Gastrocnemius medialis (tissue), 4 donors: ENCODE measurements at places on chromosomes 6 and 20. TPM values are rescaled to one million over a fixed set of nuclear protein-coding genes. Genes with fewer than 3 reads are reported as not detected.
A peak's percentile ranks its signal among the peaks of the same experiment; 100 is the strongest.

CFB gene
- total RNA-seq, result 8.5 TPM

HLA-DPA1 gene
- 27.3 TPM for total RNA-seq

ADTRP gene
- 0.31 TPM for total RNA-seq

C6orf58 gene
- total RNA-seq, result not detected

SLC25A27 gene
- total RNA-seq, result 3.2 TPM

ECT2L gene
- total RNA-seq, result not detected

NNAT gene
- total RNA-seq, result 1.2 TPM

SLC52A3 gene
- total RNA-seq, result 0.15 TPM

SLC17A2 gene
- total RNA-seq, result not detected

ZFAND3 gene
- 50.7 TPM for total RNA-seq

DDX27 gene
- 25.1 TPM for total RNA-seq

PLN gene
- 213 TPM for total RNA-seq

ARMH2 gene
- not detected for total RNA-seq

DNA sequence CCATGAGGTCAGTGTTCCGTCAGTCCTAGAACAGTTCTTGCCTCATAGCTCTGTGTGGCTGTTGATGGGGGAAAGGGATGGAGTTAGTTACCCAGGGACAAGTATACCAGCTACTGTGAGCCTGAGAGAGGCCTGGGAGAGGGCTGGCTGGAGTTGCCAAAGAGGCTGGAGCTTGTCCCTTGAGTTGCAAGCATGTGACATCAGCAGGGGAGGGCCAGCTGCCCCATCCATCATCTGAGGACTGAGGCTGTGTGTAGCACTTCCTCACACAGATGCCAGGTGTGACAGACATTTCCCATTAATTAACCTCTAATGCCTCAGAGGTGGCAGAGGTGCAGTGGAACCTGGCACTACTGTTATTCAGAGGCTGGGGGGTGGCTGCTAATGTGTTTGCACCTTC is 131.6 kb downstream of the PHACTR3 start:
- DNase-seq, result no peak
- H3K36me3 ChIP-seq, result no peaks in the 10 kb centered on the region
- H3K27me3 ChIP-seq, result no peaks in the 10 kb centered on the region
- H3K4me1 ChIP-seq, result no peaks in the 10 kb centered on the region
- no peak overlapping the region for H3K4me3 ChIP-seq

GRCh38 chr6:163442336-163442735 is 27.8 kb downstream of the QKI start:
- peak overlapping the region; percentile 98 for H3K27ac ChIP-seq
- no peaks in the 10 kb centered on the region for H3K27me3 ChIP-seq
- no peak overlapping the region for H3K4me3 ChIP-seq
- no peak for DNase-seq
- H3K36me3 ChIP-seq, result no peaks in the 10 kb centered on the region

GRCh38 chr6:157867981-157868380 is 44.9 kb downstream of the SNX9 start:
- H3K27ac ChIP-seq, result no peak overlapping the region
- no peak for DNase-seq
- peaks cover 20% of the 10 kb centered on the region for H3K4me1 ChIP-seq
- no peaks in the 10 kb centered on the region for H3K36me3 ChIP-seq

- H3K4me1 ChIP-seq, result peaks cover 41% of the 10 kb centered on the region
- H3K4me3 ChIP-seq, result no peak overlapping the region
- DNase-seq, result no peak
- no peaks in the 10 kb centered on the region for H3K36me3 ChIP-seq
Observed at GRCh38 chr6:134247844-134248580, 69.9 kb downstream of the SGK1 start.

- H3K36me3 ChIP-seq, result no peaks in the 10 kb centered on the region
- H3K4me1 ChIP-seq, result peaks cover 14% of the 10 kb centered on the region
- no peak overlapping the region for H3K4me3 ChIP-seq
- H3K27ac ChIP-seq, result no peak overlapping the region
- DNase-seq, result no peak
Observed at GRCh38 chr6:26404546-26404945, 2.5 kb downstream of the BTN3A1 start.

- no peak overlapping the region for H3K4me3 ChIP-seq
- DNase-seq, result no peak
- H3K27me3 ChIP-seq, result no peaks in the 10 kb centered on the region
- no peak overlapping the region for H3K27ac ChIP-seq
- H3K36me3 ChIP-seq, result no peaks in the 10 kb centered on the region
Observed at GRCh38 chr20:51480507-51481270, 61.8 kb downstream of the NFATC2 start.

- peaks cover 76% of the 10 kb centered on the region for H3K4me1 ChIP-seq
- H3K4me3 ChIP-seq, result no peak overlapping the region
- H3K27ac ChIP-seq, result no peak overlapping the region
Observed at GRCh38 chr6:156974830-156975261, 197.7 kb downstream of the ARID1B start.

DNA sequence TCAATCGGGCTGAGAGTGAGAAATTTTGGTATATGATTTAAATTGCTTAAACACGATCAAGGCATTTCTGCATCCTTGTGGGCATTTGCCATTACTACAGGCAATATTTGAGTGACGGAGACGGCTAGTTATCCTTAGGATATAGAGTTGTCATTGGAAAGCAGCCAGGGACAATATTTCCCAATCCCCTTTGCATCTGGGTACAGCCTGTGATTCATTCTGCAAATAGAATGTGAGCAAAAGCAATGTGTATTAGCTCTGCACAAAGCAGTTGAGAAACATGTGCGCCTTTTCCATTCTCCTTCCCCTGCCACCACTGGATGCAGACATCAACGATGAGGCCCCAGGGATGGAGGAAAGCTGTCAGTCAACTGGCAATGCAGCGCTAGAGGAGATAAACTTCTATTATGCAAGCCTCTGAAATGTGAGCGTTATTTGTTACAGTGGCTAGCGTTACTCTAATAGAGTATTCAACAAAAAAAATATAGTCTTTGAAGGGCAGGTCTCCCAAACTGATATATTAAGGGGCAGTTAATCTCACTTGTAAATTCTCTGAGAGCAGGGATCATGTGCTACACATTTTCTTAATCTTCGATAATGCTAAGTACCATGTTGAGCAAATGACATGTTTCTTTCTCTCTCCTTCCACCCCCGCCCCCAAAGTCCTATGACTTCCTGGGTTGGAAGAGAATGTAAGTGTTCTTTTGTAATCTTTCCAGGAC is 37.1 kb upstream of the NCOA3 start:
- H3K4me1 ChIP-seq, result peaks cover 22% of the 10 kb centered on the region
- peak; percentile 91 for DNase-seq
- H3K27ac ChIP-seq, result peak overlapping the region; percentile 84
- no peak overlapping the region for H3K4me3 ChIP-seq

DNA sequence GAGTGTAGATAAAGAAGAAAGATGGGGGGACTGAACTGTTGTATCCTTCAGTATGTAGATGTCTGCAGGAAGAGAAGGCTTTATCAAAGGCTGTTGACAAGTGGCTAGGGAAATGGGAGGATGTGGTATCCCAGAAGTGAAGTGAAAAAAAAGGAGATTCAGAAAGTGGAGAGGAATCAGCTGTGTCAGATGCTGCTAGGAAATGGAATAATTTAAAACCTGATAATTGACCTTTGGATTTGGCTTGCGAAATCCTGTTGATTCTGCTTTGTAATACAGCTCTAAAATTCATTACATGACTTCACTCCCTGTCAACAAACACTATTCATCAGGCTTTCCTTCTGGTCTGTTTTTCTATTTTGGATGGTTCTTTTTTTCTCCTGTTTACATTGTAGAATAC is 41.7 kb downstream of the PHF3 start:
- H3K4me1 ChIP-seq, result peaks cover 36% of the 10 kb centered on the region
- H3K36me3 ChIP-seq, result no peaks in the 10 kb centered on the region
- H3K27me3 ChIP-seq, result no peaks in the 10 kb centered on the region
- DNase-seq, result no peak

DNA sequence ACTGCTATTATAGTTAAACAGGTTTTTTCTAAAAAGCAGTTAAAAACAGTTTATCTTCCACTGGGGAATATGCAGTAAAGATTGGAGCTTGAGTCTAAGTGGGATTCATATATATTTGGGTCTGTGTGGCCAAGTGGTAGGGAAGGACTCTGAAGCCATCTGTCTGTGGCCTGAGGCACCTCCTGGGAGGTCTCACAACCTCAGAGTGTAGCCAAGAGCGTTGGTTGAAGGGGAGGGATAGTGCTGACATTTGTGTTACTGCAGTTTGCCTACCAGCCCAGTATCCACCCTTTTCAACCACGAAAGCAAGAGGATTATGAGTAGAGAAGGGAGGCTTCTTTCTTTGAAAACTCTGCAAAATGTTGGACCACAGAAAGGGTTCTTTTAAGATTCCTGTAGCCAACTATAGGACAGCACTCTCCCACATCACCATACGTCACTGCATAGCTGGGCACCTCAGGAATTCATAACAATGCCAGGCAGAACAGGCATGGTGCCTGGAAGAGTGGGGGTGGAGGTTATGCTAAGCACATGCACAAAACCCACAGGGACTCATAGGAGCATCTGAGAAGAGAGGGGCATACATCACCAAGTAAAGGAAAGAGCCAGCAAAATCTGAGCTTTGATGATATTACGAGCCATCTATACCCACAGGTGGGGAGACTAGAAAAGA is 90.5 kb upstream of the HEY2 start:
- no peak overlapping the region for H3K27ac ChIP-seq
- H3K4me3 ChIP-seq, result no peak overlapping the region
- H3K27me3 ChIP-seq, result no peaks in the 10 kb centered on the region
- no peaks in the 10 kb centered on the region for H3K36me3 ChIP-seq

DNA sequence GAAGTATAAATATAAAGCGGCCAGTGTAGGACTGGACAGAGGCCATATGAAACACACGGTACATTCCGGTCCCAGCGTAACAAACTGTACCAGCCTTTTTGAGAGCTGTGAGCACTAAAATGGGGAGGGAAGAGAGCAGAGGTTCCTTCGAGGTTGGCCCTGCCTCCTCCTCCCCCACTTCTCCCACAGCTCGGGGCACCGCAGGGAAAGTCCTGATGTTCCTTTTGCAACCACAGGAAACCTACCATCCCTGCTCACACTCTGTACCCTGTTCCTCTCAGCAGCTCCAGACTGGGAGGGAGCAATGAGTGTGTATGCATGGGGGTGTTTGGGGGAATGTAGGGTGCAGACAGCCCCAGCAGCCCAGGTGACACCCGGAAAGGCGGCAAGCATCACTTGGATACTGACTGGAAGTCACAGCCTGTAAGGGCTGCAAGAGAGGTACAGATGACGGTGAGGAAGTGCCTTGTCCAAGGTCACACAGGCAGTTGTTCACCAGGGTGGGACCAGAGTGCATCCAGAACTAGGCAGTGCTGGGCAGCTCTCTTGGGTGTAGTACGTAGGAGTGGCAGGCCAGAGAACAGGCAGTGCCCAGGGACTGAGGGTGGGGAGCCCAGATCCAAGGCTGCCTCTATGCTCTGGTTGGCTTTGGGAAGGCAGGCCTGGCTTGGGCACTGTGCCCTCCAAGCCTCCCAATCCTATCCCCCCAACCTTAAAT is 11.0 kb upstream of the ARMC12 start:
- H3K4me1 ChIP-seq, result peaks cover 92% of the 10 kb centered on the region
- H3K27ac ChIP-seq, result peak overlapping the region; percentile 99
- H3K4me3 ChIP-seq, result peak overlapping the region; percentile 63
- no peaks in the 10 kb centered on the region for H3K36me3 ChIP-seq

DNA sequence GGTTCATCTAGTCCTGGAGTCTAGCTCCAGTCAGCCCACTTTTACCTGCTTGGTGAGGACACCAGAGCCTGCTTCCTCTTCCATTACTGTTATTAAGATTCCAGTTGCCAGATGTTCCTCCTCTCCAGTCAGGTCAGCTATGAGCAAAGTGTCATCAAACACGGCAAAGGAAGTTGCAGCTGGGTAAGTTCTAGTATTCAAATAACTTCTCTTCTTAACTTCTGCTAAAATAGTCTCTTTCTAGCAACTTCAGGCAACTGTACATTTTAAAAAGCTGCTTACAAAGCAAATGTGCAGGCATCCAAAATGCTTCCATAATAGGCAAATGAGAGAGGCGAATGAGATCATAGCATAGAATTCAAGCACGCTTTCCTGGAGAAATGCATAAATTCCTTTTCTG is 18.4 kb upstream of the MRPS18A start:
- peaks cover 20% of the 10 kb centered on the region for H3K4me1 ChIP-seq
- H3K4me3 ChIP-seq, result no peak overlapping the region
- H3K27ac ChIP-seq, result peak overlapping the region; percentile 27
- no peaks in the 10 kb centered on the region for H3K27me3 ChIP-seq

DNA sequence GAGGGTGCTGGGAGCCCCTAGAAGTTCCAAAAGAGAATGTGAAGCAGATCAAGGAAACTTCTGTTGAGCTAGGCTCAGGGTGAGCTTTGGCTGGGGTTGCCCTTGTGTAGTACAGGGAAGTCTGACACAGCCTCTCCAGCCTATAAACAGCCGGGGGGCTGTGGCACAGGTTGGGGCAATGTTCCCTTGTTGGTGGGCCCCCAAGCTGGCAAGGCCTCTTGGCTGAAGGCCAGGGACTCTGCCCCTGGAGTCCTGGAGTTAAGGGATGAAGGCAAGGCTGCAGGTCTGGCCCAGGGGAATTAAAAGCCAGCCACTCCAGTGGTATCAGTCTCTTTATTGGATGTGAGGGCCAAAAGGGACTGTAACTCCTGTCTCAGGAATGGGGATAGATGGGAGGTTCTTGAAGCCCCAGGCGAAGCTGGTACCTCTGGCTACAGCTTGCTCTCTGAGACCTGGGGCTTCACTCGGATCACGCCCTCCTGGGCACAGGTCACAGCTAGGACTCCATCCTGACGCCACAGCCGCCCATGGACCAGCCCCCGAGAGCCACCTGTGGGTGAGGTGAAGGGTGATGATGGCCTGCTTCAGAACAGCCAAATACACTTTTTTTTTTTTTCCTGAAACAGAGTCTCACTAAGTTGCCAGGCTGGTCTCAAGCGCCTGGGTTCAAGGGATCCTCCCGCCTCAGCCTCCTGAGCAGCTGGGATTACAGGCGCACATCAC is 8.0 kb downstream of the SNX21 start:
- H3K4me1 ChIP-seq, result peaks cover 44% of the 10 kb centered on the region
- no peak overlapping the region for H3K4me3 ChIP-seq
- DNase-seq, result no peak
- H3K27ac ChIP-seq, result peak overlapping the region; percentile 95
- no peaks in the 10 kb centered on the region for H3K27me3 ChIP-seq
- H3K36me3 ChIP-seq, result no peaks in the 10 kb centered on the region

GRCh38 chr6:14466278-14466677 is 348.7 kb downstream of the CD83 start:
- no peak for DNase-seq
- H3K27me3 ChIP-seq, result no peaks in the 10 kb centered on the region
- H3K36me3 ChIP-seq, result no peaks in the 10 kb centered on the region

- H3K27me3 ChIP-seq, result no peaks in the 10 kb centered on the region
- no peaks in the 10 kb centered on the region for H3K4me1 ChIP-seq
- H3K36me3 ChIP-seq, result no peaks in the 10 kb centered on the region
- no peak overlapping the region for H3K27ac ChIP-seq
- no peak overlapping the region for H3K4me3 ChIP-seq
- no peak for DNase-seq
Observed at GRCh38 chr20:57594092-57594951, 25.9 kb downstream of the ZBP1 start.

DNA sequence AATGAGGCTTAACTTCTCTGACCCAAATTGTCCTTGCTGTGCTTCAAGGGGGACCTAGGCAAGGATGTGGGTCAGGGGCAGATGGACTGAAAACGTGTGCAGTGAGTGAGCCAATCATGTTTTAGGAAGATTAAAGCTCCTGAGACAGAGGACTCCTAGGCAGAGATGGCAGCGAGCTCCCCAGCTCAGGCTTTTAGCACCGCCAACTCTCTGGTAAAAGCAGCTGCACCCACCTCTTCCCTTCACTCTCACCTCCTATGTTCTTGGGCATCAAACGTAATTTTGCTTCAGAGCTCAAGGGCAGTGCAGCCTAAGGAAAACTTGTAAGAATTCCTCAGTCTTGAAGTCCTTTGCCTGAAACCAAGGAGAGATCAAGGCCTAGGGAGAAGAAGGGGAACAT is 10.3 kb downstream of the RPP21 start:
- H3K4me3 ChIP-seq, result no peak overlapping the region
- no peaks in the 10 kb centered on the region for H3K4me1 ChIP-seq
- no peak for DNase-seq
- H3K27me3 ChIP-seq, result peaks cover 36% of the 10 kb centered on the region
- no peaks in the 10 kb centered on the region for H3K36me3 ChIP-seq
